Urinary bladder (tissue), 4 donors: ENCODE measurements at places on chromosomes 5 and 9.
A peak's percentile ranks its signal among the peaks of the same experiment; 100 is the strongest.

DNA sequence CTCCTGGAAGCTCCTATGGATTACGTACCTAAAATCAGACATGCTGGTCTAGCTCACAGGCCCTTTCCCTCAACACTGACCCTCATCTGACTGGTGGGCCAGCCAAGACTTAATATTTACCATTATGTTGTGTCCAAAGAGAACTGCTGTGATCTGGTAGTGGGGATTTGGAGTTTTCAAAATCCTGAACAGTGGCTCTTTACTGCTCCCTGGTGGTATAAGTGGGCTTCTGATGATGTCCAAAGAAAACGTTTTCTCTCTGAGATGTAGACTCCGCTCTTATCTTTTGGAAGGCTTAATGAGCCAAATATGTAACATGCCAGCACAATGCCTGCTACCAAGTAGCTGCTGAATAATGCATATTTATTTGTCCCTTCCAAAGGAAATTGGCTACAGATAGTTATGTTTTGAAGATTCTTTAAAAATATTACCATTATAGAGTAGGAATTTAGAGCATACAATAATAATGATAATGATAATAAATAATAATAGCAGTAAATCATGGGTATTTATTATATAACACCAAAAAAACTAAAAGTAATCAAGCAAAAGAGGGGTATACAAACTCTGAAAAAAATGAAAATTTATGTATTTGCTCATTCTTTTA lies 406.6 kb upstream of the TNC start:
- DNase-seq: peak; percentile 72

GRCh38 chr9:120770931-120771330 lies 22.3 kb downstream of the FBXW2 start:
- no peak for DNase-seq

DNA sequence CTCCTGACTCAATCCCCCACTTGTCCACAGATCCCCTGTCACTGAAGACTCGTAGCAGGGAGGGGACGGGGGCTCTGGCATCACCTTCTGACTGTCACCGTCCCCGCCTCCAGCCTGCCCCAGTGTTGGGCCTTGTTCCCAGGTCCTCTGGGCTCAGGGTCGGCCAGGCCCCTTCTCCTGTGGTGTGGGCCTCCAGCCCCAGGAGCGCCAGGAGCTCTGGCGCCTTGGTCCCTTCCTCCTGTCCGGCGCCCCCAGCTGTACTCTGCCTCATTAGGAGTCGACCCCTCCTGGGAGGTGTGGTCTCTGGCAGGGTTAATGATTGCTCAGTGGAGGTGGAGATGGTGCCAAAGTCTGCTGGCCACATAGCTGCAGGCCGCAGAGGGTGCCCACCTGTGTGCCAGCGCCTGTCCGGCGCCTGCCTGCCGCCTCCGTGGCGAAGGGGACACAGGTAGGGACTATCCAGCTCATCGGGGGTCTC lies at the start of gene CDHR2:
TSS of gene CDHR2 (plus strand) at position 376 of the 478 bp plus-strand sequence. CDS start 16,011 bp downstream, outside the sequence.
- DNase-seq: no peak

DNA sequence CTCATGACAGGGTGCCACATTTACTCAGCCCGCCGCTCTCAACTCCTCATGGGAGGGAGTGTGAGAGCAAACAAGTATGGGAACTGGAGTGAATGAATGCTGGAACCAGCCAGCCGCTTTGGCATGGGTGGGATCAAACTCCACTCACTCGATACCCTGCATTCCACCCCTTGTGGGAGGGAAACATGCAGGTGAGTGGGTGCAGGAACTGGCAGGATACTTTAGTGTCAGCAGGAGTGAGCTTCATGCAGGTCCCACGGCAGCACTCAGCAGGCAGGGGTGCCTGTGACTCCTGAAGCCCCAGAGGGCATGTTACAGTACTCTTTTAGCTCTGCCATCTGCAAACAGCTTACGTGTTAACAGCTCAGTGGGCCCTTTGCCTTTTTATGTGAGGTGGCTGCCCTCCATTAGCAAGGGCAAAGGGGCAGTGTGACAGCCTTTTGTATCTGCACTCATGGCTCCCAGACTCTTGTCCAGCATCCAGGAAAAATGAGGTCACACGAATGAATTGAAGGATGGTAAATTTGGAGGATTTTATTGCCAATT lies 433.2 kb upstream of the NMUR2 start:
- DNase-seq: no peak

GRCh38 chr9:73579823-73580222 lies 428.2 kb downstream of the ANXA1 start:
- no peak for DNase-seq

DNA sequence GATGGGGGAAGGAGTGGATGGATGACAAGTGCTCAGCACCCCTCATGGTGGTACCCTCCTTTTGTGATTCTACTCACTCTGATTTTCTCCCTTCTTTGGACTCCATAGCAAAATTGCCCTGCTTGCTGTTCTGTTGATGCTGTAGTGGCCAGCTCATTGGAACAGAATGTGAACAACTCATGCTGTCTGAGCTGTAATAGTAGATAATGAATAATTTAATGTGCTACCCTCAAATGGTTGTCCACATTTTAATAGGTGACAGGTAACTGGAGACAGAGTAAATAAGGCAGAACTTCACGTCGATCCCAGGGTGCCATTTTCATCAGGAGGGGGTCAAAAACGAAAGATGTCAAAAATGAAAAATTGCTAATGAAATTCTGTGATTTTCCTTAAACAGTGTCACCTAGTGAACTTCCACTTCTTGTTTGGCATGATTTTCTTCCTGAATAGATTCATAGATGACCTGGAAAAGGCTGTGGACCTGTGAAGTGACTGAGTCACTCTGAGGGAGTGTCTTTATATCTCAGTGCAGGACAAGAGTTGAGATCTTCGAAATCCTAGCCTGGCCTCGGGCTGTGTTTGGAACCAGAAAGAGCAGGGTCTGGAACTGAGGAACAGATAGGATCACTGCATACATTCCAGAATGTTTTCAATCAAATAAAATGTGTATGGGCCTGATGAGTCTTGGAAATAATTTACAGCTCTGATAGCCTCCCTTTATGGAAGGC lies 270.2 kb downstream of the PSAT1 start:
- no peak for DNase-seq

DNA sequence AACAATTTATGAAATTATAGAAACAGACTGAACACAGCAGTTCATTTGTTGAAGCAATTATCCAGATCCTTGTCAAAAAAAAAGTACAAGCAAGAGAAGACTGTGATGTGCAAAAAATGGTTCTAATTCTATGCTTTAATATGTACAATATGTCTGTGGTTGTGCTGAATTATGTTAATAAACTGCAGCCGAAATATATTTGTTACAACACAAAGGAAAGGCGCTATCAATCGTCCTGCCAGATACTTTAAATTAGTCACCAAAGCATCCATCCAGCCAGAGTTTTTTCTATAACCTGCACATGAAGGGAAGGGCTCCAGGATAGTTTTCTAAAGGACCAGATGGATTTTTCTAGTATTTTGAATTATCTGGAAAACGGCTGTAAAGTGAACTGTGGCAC lies 259.5 kb downstream of the BNC2 start:
- DNase-seq: no peak

DNA sequence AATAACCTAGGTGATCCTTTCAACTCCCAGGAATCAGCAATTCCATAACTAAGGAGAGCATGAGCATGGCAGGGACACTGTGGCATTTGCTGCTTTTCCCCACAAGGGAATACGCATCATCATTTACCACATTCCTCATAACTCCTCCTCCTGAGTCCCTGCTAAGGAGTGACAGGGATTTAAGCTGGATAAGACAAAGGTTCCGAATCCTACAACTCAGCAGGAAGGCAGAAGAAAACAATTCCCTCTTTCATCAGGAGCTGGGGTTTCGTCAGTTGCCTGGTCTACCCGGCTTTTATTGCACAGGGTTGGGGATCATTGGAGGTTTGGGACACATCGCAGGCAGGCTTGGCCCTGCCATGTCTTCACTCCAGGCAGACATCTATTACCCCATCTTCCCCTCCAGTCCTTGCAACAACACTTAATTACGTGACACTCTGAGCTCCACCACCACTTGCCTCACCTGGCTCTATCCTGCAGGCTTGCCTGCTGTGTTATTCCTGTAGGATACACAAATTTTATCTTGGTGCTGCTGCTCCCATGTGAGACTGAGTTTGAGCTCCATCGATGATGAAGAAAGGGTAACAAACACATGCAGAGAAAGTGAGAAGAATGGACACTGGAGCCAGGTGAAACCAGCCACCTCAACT lies 563.0 kb upstream of the KLF4 start:
- no peak for DNase-seq

- DNase-seq: no peak
These were observed 33.6 kb downstream of the SEC61B start for GRCh38 chr9:99255651-99256050.

- DNase-seq: no peak
These were observed 233.2 kb downstream of the FBXL17 start for GRCh38 chr5:108148715-108149139.

DNA sequence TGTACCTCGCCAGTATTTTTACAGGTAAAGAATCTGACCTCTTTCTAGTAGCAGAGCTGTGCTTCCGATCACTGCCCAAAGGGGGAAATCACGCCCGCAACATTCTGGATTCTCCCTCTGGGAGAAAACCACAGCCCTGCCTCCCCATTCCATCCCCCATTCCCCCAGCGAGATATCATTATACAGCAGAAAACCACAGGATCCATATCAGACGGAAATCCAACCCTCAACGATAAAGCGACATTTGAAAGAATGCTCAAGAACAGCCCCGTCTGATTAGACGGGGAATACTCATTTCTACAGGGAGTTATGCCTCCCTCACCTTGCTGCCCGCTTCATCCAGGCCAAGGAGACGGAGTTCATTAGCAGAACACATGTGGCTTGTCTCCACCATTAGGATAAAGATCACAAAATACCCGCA lies 172.8 kb downstream of the COL23A1 start:
- DNase-seq: no peak
